ENCODE measurements at places on chromosomes 1 and 21. TPM values are rescaled to one million over a fixed set of nuclear protein-coding genes. Genes with fewer than 3 reads are reported as not detected.

CDK18 gene
- total RNA-seq = 19.7 TPM

RAB7B gene
- total RNA-seq = 22.7 TPM

DNAH14 gene
- total RNA-seq = 9.2 TPM

FCRL3 gene
- total RNA-seq = not detected

FCGR1A gene
- not detected for total RNA-seq

HNRNPCL1 gene
- total RNA-seq = not detected

A3GALT2 gene
- not detected for total RNA-seq

CYP4X1 gene
- total RNA-seq = 2.3 TPM

CA14 gene
- not detected for total RNA-seq

ZSWIM5 gene
- 0.14 TPM for total RNA-seq

NTNG1 gene
- 5.1 TPM for total RNA-seq

UBXN11 gene
- total RNA-seq = 3.7 TPM

SLC2A5 gene
- 0.50 TPM for total RNA-seq

TNNT2 gene
- total RNA-seq = 0.68 TPM

SPRR2B gene
- 1.0 TPM for total RNA-seq

ZNF593 gene
- 31.9 TPM for total RNA-seq

CR1L gene
- not detected for total RNA-seq

SFN gene
- total RNA-seq = 1,116 TPM

ZNF593OS gene
- total RNA-seq = not detected

TBX19 gene
- 0.68 TPM for total RNA-seq

FOXD2 gene
- total RNA-seq = 0.07 TPM

KRTAP10-5 gene
- total RNA-seq = not detected

AHCYL1 gene
- 62.5 TPM for total RNA-seq

LY9 gene
- total RNA-seq = not detected

CEP350 gene
- 67.0 TPM for total RNA-seq

ITLN2 gene
- total RNA-seq = 0.21 TPM

NBPF20 gene
- total RNA-seq = 2.4 TPM

CLDN14 gene
- not detected for total RNA-seq

HRNR gene
- under 0.01 TPM for total RNA-seq

RGS21 gene
- not detected for total RNA-seq

ILDR2 gene
- total RNA-seq = not detected
